ENCODE measurements at places on chromosomes 11 and 22. TPM values are rescaled to one million over a fixed set of nuclear protein-coding genes. Genes with fewer than 3 reads are reported as not detected.

ADAMTS8 gene
- 5.3 TPM for total RNA-seq

FAM180B gene
- not detected for total RNA-seq

PITPNM1 gene
- 15.1 TPM for total RNA-seq

HINFP gene
- 16.2 TPM for total RNA-seq

TRIM48 gene
- not detected for total RNA-seq

CNTF gene
- 2.9 TPM for total RNA-seq

CALCA gene
- not detected for total RNA-seq

OR51B6 gene
- total RNA-seq, result not detected

TP53I11 gene
- total RNA-seq, result 5.5 TPM

PLET1 gene
- total RNA-seq, result not detected

SCUBE1 gene
- not detected for total RNA-seq

ENTHD1 gene
- not detected for total RNA-seq

PNPLA3 gene
- total RNA-seq, result 10.6 TPM

KRTAP5-1 gene
- total RNA-seq, result not detected

MIOX gene
- total RNA-seq, result not detected

MSANTD4 gene
- 28.7 TPM for total RNA-seq

SPINDOC gene
- 16.4 TPM for total RNA-seq

CNTN5 gene
- total RNA-seq, result not detected

BAIAP2L2 gene
- total RNA-seq, result 4.1 TPM

GGTLC3 gene
- total RNA-seq, result not detected

PATE2 gene
- 0.37 TPM for total RNA-seq

BACE1 gene
- 24.6 TPM for total RNA-seq

ZNRF3 gene
- total RNA-seq, result 5.9 TPM

DUSP8 gene
- 0.20 TPM for total RNA-seq

ARHGAP42 gene
- total RNA-seq, result 12.1 TPM

KCNJ1 gene
- total RNA-seq, result not detected

GGTLC2 gene
- not detected for total RNA-seq

CECR2 gene
- under 0.01 TPM for total RNA-seq

UPB1 gene
- total RNA-seq, result not detected

PARVG gene
- total RNA-seq, result 0.20 TPM

SULT4A1 gene
- total RNA-seq, result not detected

OR5P2 gene
- total RNA-seq, result not detected

CRACR2B gene
- 0.37 TPM for total RNA-seq

OR5A1 gene
- not detected for total RNA-seq

OR52A1 gene
- not detected for total RNA-seq

TRIM21 gene
- 10.9 TPM for total RNA-seq

OR52H1 gene
- total RNA-seq, result not detected

INPPL1 gene
- 43.4 TPM for total RNA-seq

RASSF10 gene
- total RNA-seq, result not detected

MMP1 gene
- total RNA-seq, result 681 TPM

KRTAP5-9 gene
- not detected for total RNA-seq

PNPLA5 gene
- total RNA-seq, result not detected
